ENCODE measurements at places on chromosomes 1 and 21.

- DNase-seq: no peak
Measured at GRCh38 chr1:47824716-47825115, 172.5 kb downstream of the TRABD2B start.

DNA sequence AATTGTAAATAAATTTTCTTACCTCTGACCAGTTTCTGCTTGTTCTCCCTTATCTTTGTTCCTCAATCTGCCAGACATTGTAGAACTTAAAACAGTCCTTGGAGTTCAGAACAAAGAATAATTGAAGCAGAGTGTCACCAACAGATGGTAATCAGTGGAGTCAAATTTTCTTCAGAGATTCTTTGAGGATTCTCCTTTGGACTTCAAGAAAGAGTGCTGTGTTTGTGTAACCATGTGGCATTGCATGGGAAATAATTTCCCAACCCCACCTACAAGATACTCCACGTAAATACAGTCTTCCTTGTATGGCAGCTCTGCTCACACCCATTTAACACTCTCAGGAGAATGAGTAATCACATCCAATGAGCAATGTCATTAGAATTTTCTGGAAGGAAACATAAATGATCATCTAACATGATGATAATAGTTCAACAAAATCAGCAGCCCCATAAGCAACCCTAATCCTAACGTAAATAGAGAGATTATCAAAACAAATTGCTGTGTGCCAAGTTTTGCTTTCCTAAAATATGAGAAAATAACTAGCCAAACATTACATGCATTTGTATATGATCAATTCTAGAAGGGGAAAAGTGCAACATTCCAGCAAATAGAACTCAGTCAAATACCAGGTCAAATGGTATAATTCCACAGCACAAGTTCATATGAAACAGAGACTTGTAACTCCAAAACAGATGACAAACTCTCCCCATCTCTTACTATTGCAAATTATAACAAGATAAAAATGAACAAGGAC is 6.9 kb upstream of the DENND1B start:
- DNase-seq: no peak

- DNase-seq: no peak
Measured at GRCh38 chr21:33670076-33670978, 28.0 kb downstream of the ITSN1 start.

- no peak for DNase-seq
Measured at GRCh38 chr1:68590473-68590872, 93.6 kb upstream of the DEPDC1 start.

DNA sequence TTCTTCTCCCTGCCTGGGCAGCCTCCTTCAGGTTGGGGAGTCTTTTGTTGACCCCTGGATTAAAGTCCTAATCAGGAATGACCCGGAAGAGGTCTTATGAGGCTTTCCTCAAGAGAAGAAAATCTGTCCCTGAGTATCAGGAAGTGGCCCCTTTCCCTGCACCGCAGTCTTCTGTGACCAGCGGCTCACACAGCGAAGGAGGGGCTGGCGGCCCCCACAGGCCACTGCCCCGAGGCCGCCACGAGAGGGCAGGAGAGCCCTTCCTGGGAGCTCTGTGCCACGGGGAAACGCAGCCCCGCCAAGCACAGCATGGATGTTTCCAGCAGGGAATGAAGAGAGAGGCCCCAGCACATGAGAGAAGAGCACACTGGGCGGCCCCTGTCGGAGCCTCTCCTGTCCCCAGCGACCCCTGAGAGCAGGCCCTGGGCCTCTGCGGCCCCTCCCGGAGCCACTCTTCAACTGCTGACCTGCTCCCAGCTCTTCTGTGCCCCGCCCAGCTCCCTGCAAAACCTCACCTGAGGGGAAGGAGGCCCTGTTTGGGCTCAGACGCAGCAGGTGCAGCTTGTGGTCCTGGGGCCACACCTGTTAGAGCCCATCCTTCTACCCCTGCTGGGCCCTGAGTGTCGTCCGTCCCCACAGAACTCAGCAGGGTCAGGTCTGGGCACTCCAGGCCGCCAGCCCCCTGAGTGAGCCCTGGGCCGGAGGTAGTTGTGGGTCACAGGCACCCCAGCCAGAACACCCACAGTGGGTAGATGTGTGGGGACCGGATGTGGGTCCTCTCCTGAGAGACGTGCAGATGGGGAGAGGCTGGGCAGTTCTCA is 4.9 kb upstream of the POFUT2 start:
- DNase-seq: peak; percentile 44

- peak; percentile 52 for DNase-seq
Measured at GRCh38 chr1:204513117-204513716, 3.0 kb upstream of the MDM4 start.

DNA sequence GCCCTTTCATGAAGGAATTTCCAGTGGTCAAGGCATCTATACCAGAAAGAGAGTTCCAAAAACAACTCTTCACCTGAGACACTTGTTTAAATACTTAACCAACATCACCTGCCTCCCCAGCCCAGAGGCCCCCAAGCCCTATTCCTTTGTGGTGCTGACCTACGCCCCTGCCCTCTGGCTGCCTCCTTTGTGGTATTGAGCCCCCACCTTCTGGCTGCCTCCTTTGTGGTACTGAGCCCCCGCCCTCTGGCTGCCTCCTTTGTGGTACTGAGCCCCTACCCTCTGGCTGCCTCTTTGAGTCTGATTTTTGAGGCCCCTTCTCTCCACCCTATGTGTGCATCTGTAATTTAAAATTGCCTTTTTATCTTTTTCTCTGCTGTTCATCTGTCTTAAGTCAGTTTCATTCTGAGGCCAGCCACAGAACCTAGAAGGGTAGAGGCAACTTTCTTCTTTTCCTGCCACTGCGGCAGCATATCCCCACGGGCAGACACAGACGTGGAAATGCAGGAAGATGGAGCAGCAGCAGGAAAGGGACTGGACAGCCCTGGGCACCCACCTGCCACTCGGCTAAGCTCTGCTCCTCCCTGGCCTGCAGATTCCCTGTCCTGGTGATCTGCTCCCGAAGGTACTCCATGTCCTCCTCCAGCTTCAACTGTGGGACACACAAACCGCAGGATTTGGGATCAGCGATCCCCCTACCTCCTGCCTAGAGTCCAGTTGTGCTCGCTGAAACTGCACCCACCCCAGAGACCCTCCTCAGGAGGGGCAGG is 3.2 kb downstream of the TRIM17 start:
- DNase-seq: no peak

DNA sequence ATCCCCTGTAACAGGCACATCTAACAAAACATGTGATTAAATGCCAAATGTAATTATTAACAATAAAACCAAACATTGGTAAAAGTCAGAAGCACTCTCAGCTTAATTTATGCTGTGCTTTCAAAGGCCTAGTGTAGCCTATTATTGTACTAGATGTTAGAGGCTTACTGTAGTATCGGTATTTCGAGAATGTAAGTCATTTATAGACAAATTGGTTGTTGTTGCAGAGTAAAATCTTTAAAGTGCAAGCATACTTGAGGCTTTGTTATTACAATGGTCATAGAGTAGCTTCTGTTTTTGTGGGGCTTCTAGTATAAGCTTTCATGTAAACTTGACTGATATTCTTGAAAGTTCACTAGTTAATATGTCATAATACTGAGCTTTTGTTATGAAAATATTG is 965.8 kb downstream of the PLA2G4A start:
- no peak for DNase-seq

DNA sequence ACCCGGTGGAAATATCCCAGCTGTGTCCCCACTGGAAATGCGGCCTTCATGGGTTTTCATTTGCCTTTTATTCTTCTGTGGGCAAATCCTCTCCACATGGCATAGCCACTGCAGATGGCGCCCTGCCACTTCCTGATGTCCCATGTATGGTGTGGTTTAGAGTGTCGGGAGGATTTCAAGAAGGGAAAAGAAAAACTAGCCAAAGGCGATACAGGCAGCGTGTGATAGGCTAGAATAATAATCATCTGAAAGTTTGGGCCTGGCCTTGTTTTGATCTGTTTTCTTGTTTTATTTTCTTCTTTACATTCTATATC is 123.6 kb downstream of the PEX14 start:
- no peak for DNase-seq

- DNase-seq: no peak
Measured at GRCh38 chr1:201877877-201878401, 10.8 kb upstream of the SHISA4 start.

DNA sequence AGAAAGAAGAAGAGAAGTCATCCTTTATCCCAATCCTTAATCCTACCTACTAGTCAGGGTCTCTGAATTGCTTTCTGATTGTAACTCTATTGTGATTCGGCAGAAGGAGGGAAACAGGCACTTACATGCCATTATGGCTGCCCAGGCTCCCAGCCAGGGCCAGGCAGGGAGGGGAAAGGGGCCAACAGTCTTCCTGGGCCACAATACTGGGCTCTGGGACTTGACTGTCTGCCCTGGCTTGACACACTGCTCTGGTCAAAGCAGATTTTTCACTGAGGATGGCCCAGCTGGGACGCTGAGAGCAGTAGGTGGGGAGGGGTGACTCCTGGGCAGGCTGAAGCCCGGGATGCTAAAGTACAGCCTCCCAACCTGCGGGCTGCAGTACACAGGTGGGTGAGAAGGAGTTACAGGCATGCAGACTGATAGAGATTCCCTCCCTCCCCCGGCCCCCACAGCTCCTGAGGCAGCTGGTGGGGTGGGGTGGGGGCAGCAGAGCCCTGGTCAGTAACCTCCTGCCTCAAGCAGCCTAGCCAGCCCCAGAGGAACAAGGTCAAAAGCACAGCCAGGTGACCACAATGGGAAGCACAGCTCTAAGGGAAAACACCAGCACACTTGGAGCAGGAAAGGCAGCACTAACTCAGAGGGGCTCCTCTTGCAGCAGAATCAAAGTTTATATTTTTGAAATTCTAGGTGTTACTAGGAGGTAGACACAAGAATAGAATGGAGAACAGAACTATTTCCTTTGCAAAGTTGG is 25.3 kb downstream of the KCND3 start:
- no peak for DNase-seq

- DNase-seq: no peak
Measured at GRCh38 chr1:205142102-205142469, 20.3 kb upstream of the RBBP5 start.

DNA sequence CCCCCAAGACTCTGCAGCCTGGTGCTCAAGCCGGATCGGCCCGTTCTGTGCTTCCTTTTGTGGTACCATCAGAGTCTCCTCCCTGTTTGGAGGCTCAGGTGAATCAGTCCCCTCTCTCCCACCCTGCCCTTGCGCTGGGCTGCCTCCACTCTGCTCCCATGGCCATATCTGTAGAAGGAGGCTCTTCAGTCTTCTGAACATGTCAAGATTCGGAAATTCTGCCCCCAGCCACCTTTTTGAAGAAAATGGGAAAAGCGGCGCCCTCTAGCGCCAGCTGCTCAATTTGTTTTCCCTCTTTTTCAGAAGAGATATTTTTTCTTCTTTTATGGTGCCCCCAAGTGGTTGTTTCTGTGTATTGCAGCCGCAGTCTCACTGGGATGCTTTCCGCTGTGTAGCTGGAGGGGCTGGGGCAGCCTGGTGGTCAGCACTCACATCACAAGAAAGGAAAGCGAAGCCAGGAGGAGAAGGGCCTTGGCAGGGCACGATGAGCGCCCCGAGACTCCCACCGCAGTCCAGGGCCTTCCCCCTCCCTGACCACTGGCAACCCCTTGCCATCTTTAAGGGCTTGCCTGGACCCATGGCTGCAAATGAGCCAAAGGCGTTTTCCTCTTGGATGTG is 58.4 kb upstream of the CACNA1E start:
- peak; percentile 30 for DNase-seq

DNA sequence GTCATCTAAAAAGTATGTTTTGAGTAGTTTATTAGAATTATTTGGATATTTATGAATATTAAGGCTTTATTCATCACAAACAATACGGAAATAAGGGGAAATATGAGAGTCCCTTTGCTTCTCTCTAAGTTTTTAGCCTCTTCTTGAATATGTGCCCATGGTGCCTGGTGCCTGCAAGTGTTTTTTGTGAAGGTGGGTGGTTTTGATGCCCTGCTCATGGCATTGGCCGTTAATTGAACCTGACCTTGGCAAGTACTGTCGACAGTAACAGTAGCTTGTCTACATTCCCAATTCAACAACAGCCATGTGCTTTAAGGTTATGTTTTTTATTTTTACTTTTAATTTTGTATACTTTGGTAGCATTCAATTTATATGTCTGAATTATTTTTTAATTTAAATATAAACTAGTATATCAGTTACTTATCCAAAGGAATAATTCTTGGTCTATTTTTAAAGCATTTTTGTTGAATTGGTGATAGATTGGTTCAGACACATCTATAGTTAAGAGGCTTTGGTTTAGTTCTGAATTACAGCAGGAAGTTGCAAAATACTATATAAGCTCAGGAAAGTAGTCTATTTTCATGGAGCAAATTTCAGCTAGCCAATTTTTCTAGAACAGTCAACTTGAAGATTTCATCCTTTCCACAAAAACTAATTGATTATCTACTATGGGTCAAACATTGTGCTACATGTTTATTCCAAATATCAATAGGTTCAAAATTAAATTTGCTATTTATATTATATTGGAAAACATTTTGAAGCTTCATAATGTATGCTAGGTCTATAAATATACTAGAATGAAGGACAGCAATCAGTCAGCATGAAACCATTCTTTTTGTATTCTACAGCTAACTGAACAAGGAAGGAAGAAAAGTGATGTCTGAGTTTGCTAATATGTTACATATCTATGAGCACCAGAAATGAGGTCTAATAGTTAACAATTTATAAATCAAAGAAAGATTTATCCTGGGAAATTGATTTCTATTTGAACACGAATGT is 184.4 kb downstream of the MRPL39 start:
- DNase-seq: no peak

GRCh38 chr1:9207715-9208114 is 26.9 kb upstream of the H6PD start:
- no peak for DNase-seq

DNA sequence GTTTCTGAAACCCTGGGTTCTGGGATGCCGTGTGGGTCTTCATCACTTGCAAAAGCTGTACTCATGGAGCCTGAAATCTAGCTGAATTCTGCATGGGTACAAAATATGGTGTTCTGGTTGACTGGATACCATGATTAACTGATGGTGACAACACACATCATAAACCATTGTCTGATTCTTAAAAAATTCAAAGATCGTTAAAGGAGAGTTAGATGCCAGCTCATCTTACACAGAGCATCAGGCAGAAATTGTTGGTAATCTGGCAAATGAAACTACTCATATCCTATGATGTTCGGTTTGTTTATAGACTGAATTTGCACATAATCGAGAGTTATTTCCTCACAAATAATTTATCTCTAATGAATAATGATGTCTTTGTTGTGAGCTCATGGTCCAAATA is 218.1 kb upstream of the PKN2 start:
- DNase-seq: no peak

DNA sequence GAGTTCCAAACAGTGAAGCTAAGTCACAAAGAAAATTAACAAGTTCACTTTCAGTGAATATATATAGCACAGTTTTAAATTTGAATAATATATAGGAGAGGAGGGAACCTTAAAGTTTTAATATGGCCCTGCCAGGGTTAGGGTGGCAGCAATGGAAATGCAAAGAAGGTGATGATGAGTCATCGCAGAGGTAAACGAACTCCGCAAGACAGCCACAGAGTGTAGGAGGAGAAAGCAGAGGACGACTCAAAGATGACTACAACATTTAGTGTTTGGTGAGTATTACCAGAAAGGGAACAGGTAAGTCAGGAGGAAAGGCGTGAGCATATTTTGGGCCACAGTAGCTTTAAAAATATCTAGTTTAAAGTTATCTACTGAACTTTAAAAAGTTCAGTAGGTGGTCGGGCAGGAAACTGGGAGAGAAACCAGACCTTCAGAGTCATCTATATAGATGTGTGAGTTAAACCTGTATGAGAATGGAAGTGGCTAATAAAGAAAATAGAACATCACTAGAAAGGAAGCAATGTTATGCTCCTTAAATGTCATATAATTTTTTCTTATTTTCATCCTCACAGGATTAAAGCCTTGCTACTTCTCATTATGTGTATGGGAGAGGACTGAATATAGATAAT is 75.7 kb downstream of the UCHL5 start:
- DNase-seq: no peak

All from T-helper 22 cell (primary cell).